Gastroesophageal sphincter (tissue), 4 donors: ENCODE measurements at places on chromosomes 1 and 21. TPM values are rescaled to one million over a fixed set of nuclear protein-coding genes. Genes with fewer than 3 reads are reported as not detected.

DNA sequence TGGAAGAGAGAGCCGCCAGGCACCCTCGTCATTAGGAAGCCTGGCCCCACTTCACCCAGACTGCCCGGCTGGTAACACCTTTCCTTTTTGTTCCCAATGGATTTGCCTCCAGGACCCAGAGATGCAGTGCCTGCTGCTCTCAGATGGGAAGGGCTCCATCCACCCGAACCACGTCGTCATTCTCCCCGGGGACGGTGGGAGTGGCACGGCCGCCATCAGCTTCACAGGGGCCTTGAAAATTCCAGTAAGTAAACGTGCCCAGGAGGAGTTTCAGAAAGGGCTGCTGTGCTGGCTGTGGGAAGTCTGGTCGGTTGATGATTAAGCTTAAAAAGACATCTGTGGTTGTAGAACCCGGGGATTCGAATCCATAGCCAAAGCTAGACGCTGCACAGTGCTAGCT is 45.2 kb downstream of the SLC37A1 start:
- no peak for ATAC-seq

Gene CD1B
- total RNA-seq, result not detected

GRCh38 chr1:59947047-59947938 is 20.7 kb upstream of the CYP2J2 start:
- peak; percentile 77 for ATAC-seq

Gene DNAJC6
- 3.8 TPM for total RNA-seq

- ATAC-seq, result peak; percentile 95
Observed at GRCh38 chr1:26826261-26827105, at the start of gene ZDHHC18. ZDHHC18 (plus strand) TSS chr1:26826688; CDS start chr1:26826805, 117 bp downstream.

Gene UBIAD1
- total RNA-seq, result 11.7 TPM

Gene CD55
- total RNA-seq, result 32.2 TPM

Gene OR2T29
- not detected for total RNA-seq

GRCh38 chr1:42137766-42138165 is 15.4 kb upstream of the GUCA2B start:
- ATAC-seq, result no peak

DNA sequence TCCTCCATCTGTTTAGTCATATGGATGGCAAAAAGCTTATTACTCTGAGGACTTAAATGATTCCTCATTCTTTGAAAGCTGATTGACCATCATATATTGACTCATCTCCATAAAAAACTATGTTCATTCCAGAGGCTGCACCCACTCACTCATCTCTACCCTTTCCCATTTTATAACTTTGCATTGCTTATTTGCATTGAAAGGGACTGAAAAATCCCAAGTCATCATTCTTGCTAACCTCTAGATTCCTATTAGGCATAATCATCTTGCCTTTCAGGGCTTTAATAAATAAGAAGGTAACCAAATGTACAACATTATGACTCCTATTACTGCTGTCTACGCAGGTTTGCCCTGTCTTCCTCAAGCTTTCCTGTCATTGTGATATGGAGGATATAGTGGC is 1180.3 kb upstream of the B3GALT2 start:
- ATAC-seq, result no peak

Gene KCNK2
- 3.7 TPM for total RNA-seq

Gene LCE2B
- total RNA-seq, result not detected

GRCh38 chr21:46474382-46474781 is 15.7 kb downstream of the DIP2A start:
- no peak for ATAC-seq

DNA sequence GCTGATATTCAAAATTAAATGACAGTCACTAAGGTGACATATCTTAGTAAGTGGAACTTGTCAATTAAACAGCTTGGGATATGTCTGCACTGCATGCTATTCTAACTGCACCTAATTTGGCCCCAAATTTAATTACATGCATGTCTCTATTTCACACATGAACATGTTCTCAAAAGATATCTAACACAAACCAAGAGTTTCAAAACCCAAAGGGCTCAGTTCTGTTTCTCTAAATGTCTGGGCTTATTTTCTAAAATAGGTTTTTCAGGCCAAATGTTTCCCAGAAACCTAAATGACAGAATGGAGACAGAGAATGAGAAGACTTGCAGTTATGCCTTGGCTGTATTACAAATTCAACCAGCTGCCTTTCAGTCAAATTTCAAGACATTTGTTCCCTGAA is 11.3 kb downstream of the RAB29 start:
- ATAC-seq, result no peak

DNA sequence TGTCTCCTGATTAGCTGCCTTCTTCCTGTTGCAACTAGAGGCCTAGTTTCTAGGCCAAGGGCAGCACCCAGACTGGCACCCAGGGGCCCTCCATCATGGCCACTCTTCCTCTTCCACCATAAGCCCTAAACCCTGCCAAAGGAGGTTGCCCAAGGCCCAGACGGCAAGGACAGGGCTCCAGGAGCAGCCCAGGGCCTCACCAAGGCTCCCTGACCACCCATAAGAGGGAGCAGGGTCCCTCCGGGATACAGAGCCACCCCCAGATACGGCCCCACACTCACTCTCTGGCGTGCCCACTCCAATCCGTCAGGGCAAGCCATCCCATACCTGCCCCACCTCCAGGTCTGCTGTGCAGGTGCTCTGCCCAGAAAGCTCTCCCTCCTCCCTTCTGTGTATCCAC is 79.9 kb downstream of the ITPKB start:
- ATAC-seq, result no peak

DNA sequence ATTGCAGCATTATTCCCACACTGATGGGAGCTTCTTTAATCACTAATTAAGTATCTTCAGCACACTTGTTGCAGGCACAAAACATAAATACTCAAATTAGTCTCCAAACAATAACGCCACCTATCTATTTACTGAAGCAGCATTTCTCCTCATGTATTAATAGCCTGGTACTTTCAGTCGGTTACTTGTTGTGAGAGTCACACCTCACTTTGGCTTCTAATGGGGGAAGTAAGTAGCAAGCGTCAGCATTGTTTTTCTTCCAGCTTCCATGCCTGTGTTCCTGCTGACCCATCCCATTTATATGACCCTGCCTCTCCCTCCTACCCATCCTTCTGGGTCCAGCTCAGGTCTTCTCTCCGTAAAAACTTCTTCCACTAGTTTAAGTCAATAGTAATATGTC is 31.9 kb upstream of the DENND1B start:
- ATAC-seq, result no peak

- peak; percentile 34 for ATAC-seq
Observed at GRCh38 chr1:91924146-91924545, 25.1 kb upstream of the BRDT start.

DNA sequence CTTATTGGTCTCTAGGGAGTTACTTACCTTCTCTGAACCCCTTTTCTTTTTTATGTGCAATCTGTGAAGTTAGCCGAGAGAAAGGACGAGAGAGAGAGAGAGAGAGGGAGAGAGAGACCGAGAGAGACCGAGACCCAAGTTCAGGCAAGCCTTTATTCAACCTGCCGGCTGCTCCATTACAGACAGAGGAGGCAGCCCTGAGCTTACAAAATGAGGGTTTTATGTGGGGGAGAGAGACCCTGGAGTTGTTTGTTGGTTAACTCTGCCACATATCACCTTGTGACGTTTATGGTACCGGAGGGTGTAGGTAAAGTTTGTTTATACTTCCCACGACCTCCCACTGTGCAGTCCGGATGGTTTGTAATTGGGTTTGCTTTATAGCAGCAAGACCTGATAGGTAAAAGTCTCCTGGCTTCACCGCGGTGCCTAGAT is 1.5 kb upstream of the MCOLN3 start:
- ATAC-seq, result no peak

GRCh38 chr1:4213366-4213973 is 313.4 kb upstream of the C1orf174 start:
- no peak for ATAC-seq

DNA sequence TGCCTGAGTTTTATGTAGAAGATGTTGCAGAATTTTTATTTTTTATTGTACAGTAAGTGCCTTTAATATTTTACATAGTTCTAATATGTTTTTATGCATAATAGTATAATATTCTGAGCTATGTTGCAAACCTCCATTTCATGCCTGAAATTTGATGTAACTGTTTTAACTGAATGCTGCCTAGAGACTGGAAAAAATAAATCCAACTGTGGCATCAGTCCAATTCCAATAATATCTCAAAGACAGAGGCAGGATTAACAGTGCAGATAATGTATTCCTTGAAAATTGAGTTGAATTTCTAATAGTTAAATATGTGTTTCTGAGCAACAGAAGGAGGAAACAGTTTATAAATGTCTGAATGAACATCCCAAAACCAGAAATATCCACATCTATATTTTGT is 61.1 kb upstream of the KIF1B start:
- no peak for ATAC-seq

- no peak for ATAC-seq
Observed at GRCh38 chr1:203516184-203516583, 22.2 kb downstream of the OPTC start.

GRCh38 chr1:69673321-69673720 is 105.6 kb downstream of the LRRC7 start:
- ATAC-seq, result no peak
